ENCODE measurements at places on chromosomes 2 and 18.

DNA sequence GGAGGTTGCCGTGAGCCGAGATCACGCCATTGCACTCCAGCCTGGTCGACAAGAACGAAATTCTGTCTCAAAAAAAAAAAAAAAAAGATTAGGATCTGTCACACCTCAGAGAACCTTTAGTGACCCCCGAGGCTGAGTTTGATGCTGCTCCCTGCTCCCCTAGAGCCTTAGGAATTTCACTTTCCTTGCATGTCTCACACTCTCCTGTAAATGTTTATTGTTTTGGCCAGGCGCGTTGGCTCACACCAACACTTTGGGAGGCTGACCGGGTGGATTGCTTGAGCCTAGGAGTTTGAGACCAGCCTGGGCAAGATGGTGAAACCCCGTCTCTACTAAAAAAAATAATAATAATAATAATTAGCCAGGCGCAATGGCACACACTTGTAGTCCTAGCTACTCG, 31.5 kb downstream of the SRSF7 start:
- DNase-seq, result no peak

DNA sequence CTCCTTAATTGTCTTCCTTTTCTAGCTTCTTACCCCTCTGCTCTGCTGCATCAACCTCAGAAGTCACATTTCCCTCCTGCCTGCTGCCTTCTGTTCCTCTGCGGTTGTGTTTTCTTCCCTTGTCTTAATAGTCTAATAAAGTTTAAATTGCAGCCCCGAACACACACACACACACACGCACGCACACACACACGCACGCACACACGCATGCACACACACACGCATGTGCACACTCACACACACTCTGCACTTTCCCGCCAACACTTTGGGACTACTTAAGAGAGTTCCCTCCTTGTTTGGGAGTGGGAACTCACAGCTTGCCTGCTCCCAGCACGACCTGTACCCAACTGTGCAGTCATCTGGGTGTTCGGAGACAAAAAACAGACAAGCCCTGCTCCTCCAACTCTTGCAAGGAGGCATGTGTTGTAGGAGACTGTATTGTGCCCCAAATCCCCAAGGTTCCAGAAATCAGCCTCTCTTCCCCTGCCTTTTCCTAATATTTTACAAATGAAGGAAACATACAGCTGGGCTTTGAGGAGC, 99.1 kb downstream of the SETBP1 start:
- no peak for DNase-seq

- DNase-seq, result peak; percentile 12
These were observed 61.3 kb upstream of the RAPGEF4 start for GRCh38 chr2:172674034-172674967.

GRCh38 chr2:101479328-101479727, 4.4 kb upstream of the RFX8 start:
- DNase-seq, result no peak

DNA sequence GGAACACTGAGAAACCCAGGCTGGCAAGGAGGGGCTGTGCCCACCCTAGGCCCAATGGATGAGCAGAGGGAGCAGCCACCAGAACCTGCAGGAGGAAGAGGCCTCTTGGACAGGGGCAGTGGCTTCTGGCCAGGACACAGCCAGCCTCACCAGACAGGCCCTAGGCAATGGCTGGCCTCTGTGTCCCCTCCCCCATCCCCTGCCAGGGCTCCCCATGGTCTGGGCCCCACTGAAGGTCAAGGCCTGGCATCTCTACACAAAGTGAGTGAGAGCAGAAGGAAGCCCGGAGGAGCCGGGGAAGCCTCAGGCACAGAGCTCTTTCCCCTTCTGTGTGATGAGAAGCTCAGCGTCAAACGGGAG, 6.3 kb downstream of the PRLH start:
- DNase-seq, result no peak

- DNase-seq, result no peak
These were observed 477.5 kb downstream of the SLC4A3 start for GRCh38 chr2:220104871-220105351.
